Forelimb muscle (tissue), 1 donor: ENCODE measurements at places on chromosomes 1 and 21. TPM values are rescaled to one million over a fixed set of nuclear protein-coding genes. Genes with fewer than 3 reads are reported as not detected.

Gene DIRAS3
- polyA plus RNA-seq, result 5.4 TPM

Gene WNT2B
- polyA plus RNA-seq, result 4.7 TPM

- DNase-seq, result no peak
Observed at GRCh38 chr1:160083968-160084770, 2.8 kb downstream of the KCNJ9 start.

DNA sequence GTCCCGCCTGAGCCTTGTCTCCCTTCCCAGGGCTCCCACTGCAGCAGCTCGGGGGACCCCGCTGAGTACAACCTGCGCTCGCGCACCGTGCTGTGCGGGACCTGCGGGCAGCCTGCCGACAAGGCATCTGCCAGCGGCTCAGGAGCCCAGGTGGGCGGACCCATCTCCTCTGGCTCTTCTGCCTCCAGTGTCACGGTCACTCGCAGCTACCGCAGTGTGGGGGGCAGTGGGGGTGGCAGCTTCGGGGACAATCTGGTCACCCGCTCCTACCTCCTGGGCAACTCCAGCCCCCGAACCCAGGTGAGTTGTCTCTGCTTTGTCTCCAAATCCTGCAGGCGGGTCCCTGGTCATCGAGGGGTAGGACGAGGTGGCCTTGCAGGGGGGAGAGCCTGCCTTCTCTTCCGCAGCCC, 14.9 kb upstream of the SEMA4A start:
- no peak for DNase-seq

GRCh38 chr1:190963321-190963720, 485.7 kb upstream of the BRINP3 start:
- DNase-seq, result peak; percentile 58

- DNase-seq, result no peak
Observed at GRCh38 chr1:193179094-193179493, 7.3 kb downstream of the B3GALT2 start.
